ENCODE measurements at places on chromosomes 6 and 20. TPM values are rescaled to one million over a fixed set of nuclear protein-coding genes. Genes with fewer than 3 reads are reported as not detected.

DNA sequence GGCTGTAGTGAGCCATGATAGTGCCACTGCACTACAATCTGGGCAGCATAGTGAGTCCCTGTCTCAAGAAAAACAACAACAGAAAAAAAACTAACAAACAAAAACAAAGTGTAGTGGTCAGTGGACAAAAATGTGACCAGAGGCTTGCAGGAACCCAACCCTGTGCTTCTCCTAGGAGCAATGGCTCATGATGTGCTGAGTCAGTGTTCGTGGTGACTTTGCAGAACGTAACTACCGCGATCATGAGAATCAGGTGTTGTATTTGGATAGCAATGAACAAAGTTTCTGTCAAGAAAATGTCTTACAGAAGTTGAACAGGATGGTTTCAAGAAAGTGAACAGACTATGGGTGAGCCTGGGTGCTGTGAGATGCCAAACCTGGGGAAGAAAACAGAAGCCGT is 18.5 kb upstream of the FOXC1 start:
- H3K4me3 ChIP-seq, result no peak overlapping the region
- H3K4me1 ChIP-seq, result peaks cover 5% of the 10 kb centered on the region
- no peak overlapping the region for H3K27ac ChIP-seq
- H3K36me3 ChIP-seq, result no peaks in the 10 kb centered on the region
- no peak for DNase-seq
- no peaks in the 10 kb centered on the region for H3K27me3 ChIP-seq

- H3K27ac ChIP-seq, result no peak overlapping the region
- H3K4me1 ChIP-seq, result no peaks in the 10 kb centered on the region
- no peak for DNase-seq
- peaks cover 65% of the 10 kb centered on the region for H3K36me3 ChIP-seq
Observed at GRCh38 chr6:29603456-29603855, 18.5 kb downstream of the OR2H2 start.

DNA sequence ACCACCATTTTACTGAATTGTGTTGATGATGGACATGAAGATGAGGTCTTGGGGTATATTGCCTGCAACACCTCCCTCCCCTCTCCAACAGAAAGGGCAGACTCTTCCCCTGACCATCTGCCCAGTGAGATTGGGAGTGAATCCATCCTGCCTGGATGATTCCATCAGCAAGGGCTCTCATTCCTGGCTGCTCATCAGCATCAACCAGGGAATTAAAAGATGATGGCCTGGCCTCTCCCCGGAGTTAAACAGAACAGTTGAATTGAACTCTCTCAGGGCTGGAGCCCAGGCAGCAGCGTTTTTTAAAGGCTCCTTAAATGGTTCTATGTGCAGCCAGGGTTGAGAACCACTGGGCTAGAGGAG is 14.6 kb upstream of the MRPS18A start:
- H3K4me1 ChIP-seq, result no peaks in the 10 kb centered on the region
- no peak for DNase-seq
- no peaks in the 10 kb centered on the region for H3K36me3 ChIP-seq
- peak overlapping the region; percentile 89 for H3K27ac ChIP-seq

GRCh38 chr6:144662812-144663365 is 377.8 kb downstream of the UTRN start:
- no peak overlapping the region for H3K4me3 ChIP-seq
- no peaks in the 10 kb centered on the region for H3K27me3 ChIP-seq
- no peak overlapping the region for H3K27ac ChIP-seq
- no peaks in the 10 kb centered on the region for H3K36me3 ChIP-seq
- no peak for DNase-seq

DNA sequence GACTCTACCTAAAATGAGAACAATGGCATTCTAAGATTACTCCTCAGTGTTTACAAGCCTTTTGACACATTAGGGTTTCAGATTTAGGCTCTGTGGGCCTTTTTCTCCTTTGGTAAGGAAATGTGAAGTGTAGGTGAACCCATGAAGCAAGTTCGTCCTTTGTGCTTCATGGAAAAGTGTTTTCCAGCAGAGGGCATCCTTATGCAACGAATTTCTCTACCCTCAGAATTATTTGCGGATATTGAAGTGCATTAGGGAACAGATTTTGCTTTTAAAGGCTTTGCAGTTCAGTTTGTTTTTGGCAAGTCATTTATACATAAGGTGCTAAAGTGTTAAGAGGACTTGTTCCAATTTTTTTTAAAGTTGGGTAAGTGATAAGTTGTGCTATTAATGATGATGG is 55.7 kb upstream of the FERMT1 start:
- no peaks in the 10 kb centered on the region for H3K36me3 ChIP-seq
- DNase-seq, result no peak
- no peaks in the 10 kb centered on the region for H3K27me3 ChIP-seq
- H3K4me3 ChIP-seq, result no peak overlapping the region
- no peaks in the 10 kb centered on the region for H3K4me1 ChIP-seq

Gene DNMT3B
- total RNA-seq, result 0.24 TPM

Gene PROKR2
- total RNA-seq, result not detected

Gene MACROD2
- 0.94 TPM for total RNA-seq

Gene CNBD2
- 1.0 TPM for total RNA-seq
